ENCODE measurements at places on chromosomes 11 and 22.

DNA sequence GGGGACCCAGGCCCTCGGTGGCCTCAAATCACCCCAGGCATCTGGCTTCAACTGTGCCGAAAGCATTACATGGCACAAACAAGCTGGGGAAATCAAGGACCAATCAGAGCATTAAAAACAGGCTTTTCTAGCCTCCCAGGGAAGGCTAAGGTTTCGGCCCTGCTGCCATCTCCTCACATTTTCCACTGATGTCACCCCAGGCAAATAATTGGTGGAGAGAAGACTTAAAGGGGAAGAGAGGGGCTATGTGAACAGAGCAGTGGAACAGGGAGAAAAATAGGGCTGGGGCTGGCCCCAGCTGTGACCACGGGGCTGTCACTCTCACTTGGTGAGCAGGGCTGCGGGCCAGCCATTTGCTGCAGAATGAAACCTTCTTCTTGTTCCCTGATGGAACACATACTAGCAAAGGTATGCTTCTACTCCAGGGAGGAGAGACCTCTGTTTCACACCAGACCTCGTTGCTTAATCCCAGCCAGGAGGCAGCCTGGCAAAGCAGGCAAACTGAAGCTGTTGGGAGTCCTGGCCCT, 581.3 kb downstream of the SOX6 start:
- DNase-seq = no peak

DNA sequence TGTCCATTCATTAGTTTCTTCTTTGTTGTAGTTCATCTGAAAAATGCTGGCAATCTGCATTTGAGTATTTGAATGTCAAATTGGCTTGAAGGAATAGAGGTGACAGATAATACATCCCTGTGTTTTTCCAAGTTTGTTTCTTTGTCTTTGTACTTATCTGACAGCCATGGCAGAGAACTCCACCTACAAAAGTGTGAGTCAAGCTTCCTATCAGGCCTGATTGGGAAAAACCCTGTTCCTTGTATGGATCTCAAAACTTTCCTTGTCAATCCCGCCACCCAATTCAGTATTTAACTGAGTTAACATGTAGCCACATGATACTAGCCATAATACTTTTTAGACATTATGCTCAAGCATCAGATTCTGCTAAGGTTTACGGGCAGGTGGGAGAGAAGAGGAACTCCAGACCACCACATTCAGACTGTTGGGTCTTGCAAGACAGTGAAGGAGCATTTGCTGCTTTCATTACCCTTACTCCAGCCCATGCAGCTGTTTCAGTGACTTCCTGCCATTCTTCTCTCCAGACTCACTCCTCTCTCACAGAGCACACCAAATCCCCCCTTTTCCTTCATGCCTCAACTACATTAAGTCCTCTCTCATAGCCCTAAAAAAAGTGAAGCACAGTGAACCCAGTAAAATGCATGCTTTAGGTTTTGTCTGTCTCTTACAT, 65.9 kb downstream of the BLID start:
- no peak for DNase-seq

DNA sequence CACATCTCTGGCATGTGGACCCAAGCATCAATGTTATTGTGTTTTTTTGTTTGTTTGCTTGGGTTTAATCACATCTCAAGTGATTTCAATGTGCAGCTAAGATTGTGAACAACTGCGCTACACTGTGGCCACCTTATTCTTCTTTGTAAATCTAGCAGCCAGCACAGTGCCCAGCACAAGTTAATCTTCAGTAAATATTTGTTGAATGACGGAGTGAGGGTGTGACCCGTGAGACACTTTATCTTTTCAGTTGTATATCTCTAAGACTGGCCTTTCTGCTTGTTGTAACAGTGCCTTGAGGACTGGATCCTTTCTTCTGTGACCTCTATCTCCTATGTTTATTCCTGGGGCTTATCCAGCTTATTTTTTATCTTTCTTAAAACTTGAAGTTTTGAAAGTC, 21.4 kb upstream of the AMOTL1 start:
- no peak for DNase-seq

- no peak for DNase-seq
These were observed 559 bp downstream of the SNX19 start for GRCh38 chr11:130915603-130916237.

DNA sequence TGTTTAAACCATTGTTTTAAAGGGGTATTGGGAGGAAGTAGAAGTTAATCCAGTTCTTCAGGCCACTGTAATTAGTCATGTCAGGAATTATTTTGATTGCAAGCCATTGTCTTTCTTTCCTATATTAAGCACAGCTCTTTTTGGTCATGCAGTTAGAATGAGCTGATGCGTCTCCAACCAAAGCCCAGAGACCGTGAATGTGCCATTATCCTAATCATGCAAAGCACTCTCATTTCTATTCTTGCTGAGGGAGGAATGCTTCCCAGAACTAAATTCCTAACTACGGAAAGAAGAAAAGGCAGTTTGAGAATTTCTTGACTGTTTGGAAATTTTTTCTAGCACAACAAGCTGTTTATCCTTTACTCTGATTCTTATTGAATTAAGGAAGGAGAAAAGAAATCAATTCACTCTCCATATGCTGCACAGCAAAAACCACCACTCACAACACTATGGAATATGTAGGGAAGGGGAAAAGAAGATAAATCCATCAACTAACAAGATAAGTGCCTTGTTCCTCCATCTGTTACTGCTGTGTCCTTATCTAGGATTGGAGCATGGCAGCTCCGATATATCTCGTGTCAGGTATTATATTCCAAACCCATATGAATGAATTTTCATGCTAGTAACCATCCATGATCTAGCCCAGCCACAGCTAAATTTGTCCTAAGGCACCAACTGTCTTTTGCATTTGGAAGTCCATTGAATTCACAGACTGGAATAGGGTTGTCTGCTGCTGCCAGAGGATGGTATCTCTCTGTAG, 70.8 kb downstream of the NTM start:
- DNase-seq = no peak

DNA sequence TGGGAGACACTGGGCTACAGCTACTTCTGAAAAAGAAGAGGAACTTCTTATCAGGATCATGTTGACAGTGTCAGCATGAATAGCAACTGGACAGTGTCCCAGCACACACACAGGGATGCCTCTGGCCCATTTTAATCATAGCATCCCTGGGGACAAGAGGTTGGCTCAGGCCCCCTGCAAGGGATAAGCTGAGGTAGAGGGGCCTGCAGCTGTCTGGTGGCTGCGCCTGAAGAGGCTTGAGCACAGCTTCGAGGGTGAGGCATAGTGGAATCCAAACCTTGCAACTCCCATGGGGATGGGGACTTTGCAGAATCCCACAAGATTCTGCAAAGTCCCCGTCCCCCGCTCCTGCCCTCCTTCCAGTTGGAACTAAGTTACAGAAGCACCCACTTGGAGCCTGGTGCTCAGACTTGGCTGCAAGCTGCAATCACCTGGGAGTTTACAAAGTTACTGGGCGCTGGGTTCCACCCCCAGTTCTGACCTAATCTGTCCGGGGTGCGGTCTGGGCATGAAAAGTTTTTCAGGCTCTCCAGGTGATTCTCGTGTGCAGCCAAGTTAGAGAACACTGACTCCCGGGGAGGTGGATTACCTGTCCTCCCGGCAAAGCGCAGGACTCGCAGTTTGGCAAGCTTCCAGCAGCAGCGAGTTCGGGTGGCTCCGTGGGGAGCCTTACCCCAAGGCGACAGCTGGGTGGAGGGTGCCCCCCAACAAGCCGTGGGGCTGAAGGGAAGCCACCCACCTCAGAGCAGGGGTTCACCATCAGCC, 16.0 kb upstream of the LINC01488 start:
- no peak for DNase-seq

DNA sequence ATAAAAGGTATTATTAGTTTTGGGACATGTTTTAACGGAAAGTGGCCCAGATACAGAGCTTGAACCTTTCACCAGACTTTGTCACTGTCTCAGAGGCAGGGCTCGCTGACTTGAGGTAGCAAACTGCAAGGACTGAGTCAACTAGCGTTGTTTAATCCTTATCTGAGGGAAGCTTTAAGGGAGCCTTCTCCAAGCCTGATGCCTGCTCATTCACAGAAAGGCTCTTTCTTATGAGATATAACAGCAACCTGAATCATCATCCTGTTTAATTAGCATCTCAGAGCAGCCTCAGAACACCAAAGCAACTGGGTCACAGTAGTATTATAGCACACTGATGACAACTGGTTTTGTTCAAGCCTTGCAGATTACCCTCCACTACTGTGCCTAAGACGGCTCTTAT, 54.2 kb upstream of the CYP2D6 start:
- no peak for DNase-seq

GRCh38 chr11:124602193-124602592, 9.0 kb upstream of the PANX3 start:
- DNase-seq = no peak

- no peak for DNase-seq
These were observed 1.2 kb upstream of the P2RX6 start for GRCh38 chr22:21013657-21014201.

- no peak for DNase-seq
These were observed 73.3 kb upstream of the SHANK2 start for GRCh38 chr11:71325418-71326327.

DNA sequence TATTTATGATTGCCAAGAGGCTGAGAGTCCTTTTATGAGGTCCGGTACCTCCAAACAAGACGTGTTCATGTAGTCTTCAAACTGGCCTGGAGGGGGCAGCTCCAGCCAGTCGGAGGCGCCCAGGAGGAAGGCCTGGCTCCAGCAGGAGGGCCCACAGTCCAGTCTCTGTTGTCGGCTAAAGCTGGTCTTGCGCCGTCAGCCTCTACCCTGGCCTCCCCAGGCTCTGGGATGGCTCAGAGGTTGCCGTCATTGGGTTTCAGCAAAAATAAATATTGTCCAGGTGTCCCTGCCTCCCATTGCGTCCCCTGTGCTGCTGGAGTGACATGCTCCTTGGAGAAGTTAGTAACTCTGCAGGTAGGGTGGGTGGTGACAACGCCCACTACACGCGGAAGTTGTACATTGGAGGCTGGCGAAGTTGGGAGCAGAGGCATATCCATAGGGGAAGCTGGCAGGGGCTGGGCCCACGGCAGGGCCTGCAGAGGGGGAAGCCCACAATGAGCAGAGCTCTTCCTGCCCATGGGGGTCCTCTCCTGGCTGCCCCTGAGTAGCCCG, 1.0 kb upstream of the SLC25A1 start:
- no peak for DNase-seq

DNA sequence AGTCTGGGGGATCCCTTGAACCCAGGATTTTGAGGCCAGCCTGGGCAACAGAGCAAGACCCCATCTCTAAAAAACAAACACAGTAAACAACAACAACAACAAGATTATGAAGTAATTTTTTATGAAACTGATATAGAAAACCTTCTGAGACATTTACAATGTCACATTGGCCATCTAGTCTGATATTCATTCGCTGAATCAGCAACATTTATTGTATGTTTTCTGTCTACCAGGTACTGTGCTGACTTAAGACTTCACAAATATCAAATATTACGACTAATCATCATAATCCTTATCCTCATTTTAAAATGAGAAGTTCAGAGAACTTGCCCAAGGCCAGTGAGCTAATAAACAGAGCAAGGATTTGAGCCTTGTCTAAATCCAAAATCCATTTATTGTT, 120.8 kb downstream of the ATM start:
- no peak for DNase-seq

DNA sequence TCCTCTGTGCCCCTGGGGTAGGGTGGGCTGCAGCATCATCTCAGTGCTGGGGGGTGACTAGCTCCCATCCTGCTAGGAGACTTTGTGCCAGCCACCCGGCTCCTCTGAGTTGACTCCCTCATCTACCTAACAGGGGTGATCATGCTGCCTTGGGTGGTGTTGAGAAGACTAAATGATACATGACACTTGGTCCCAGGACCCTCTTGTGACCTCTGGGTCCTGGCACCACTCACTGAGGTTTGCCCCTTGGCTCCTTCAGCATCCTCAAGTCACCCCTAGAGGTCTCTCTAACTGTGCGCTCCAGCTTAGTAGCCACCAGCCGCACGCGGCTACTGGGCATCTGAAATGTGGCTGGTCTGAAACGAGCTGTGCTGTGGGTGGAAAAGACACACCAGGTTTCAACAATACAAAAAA, 72.1 kb downstream of the LRRC32 start:
- no peak for DNase-seq

- DNase-seq = no peak
These were observed 143.4 kb upstream of the ANO3 start for GRCh38 chr11:26188554-26188953.

DNA sequence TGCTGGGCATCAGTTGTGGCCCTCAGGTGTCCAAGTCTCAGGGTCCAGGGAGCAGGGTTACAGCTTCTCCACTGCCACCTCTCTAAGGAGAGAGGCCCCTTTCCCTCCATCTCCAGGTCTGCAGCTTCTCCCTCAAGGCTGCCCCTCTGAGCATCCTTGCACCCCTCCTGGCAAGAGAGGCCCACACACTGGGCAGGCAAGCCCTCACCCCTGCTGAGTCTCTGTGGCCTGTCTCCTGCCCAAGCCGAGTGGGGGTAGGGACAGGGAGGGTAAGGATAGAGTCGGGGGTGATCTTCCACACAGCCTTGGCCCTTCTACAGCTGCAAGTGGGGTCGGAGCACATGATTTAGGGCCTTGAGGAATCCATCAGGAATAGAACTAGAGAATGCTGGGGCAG, 76.6 kb downstream of the ST3GAL4 start:
- no peak for DNase-seq

DNA sequence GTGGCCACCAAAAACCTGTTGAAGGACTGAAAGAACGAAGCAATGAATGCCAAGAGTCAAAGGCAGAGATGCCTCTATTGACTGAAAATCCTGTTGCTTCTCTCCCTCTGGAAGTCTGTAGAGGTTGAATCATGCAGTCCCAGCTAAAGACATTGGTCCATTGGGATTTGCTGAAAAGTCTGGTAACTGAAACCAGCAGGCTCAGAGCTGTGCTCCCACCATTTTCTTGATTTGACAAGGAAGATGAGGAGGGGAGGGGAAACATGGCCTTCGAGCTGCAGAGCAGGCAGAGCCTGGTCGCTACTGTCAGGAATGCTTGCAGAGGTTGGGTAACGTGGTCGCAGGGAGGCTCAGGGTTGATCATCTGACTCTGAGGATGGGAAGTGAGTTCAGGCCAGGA, 72.8 kb upstream of the CSNK2A3 start:
- DNase-seq = no peak

DNA sequence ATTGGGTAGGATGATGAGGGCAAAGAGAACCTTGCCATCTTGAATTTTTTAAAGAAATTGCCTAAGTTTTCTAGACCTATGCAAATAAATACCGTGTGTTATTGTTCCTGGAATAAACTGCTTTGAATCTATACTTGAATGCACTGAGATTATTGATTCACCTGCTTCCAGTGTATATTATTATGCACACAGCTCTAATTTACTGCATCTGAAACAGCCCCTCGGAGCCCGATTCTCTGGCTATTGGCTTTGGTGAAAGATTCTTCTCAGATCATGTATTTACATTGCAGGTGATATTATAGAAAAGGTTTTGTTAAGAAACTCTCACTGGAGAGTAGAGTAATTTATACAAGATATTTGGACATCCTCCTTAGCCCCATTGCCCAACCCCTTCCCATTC, 254.2 kb downstream of the TENM4 start:
- no peak for DNase-seq

DNA sequence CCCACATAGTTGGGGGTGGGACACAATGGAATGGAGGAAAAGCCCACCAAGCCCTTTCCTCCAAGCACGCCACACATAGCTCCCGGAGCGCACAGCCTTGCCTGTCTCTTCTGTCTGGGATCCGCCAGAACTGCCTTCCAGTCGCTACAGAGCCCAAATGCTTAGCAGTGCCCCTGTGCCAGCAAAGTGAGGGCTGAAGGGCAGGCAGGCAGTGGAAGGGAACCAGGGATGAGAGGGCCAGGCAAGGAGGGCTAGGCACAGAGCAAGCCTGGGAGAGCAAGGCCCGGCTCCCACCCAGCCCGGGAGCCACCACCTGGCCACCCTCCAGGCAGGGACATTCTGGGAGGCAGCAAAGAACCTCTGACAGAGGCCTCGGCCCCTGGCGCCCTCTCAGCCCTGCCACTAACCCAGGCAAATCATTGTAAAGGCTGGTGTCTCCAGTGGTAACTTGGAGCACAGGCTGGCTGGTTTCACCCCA, 32.5 kb downstream of the PPP2R1B start:
- no peak for DNase-seq
